ENCODE measurements at places on chromosomes 3 and 15.

GRCh38 chr3:102006812-102007485, 157.6 kb downstream of the NFKBIZ start:
- DNase-seq: no peak

GRCh38 chr3:149449799-149450198, 24.7 kb upstream of the TM4SF4 start:
- no peak for DNase-seq

DNA sequence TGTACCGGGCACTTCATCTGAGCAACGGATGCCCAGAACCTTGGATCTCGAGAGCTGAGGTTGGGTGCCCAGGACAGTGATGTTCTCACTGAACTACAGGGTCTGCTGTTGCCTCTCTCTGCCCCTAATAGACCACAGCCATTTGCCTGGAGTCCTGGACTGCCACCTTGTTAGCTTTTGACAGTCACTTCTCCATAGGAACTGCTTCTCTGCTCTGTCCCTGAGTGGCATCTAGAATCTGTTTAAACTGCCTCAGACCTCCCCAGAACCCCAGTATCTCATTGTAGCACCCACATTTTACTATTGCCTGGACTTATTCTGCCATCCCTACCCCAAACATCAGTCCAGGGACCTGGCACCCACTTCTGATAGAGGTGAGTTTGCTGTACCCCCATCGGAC, 194.4 kb downstream of the SLCO3A1 start:
- no peak for DNase-seq

DNA sequence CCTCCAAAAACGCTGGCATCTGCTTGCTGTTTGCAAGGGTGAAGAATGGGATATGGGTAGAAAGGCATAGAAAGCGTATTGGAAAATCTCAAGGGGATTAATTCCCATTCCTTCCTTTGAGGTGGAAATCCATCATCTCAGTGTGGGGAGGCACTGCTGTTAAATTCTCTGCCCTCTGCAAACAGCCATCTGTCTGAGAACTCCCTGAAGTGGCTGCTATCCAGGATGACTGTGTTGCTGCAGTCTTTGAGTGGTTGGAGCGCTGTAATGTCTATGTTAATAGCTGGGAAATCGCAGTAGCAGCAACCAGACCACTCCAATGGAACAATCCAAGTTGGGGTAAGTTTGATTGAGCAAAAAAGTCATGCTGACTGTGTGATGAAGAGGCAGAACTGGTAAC, 625.9 kb downstream of the NLGN1 start:
- no peak for DNase-seq

DNA sequence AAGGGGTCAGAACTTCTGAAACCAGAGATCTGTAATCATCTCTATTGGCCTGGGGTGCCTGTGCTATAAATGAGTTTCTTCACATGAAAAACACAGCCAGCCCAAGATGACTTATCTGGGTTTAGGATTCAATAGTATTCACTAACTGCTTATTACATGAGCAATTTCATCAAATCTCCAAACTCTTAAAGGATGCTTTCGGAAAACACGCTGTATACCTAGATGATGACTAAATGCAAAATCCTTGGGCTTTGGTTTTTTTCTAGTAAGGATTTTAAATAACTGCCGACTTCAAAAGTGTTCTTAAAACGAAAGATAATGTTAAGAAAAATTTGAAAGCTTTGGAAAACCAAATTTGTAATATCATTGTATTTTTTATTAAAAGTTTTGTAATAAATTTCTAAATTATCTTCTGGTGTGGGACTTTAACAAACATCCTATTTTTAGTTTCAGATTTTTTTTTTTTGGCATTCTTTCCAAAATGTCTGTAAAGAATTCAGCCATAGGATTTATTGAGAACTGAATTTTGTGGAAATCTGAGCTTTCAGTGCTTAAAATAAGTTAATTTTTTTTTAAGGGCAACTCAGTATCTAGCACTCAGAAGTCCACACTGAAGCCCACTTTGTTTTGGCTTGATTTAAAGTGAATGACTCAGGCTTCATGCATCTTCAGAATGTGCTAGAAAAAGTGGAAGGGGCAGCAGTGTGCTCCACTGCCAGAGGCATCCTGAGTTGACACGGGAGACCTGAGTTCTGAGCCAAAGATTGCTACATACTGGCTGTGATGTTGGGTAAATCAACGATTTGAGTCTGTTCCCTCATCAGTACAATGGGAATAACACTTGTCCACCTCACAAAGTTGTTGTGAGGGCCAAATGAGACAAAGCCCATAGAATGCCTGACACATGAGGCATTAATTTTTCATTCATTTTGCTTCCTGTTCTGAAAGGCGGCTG, 18.7 kb downstream of the TMEM43 start:
- DNase-seq: no peak

- DNase-seq: no peak
Observed at GRCh38 chr3:51389423-51390183, 1.5 kb upstream of the RBM15B start.

GRCh38 chr3:4021162-4021561, 221.9 kb downstream of the LRRN1 start:
- DNase-seq: no peak

DNA sequence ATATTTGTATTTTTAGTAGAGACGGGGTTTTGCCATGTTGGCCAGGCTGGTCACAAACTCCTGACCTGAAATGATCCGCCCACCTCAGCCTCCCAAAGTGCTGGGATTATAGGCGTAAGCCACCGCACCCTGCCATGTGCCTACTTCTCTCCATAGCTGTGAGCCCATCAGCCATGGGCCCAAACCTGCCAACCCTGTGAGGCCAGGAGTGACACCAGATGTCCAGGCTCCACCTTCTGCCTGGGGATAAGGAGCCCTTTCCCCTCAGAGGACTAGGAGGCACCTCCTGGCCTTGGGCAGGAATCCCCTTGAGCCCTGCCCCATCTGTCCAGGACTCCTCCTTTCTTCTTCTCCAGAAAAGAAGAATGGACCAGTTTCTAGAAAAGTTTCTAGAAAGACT, 14.2 kb upstream of the RFT1 start:
- no peak for DNase-seq

DNA sequence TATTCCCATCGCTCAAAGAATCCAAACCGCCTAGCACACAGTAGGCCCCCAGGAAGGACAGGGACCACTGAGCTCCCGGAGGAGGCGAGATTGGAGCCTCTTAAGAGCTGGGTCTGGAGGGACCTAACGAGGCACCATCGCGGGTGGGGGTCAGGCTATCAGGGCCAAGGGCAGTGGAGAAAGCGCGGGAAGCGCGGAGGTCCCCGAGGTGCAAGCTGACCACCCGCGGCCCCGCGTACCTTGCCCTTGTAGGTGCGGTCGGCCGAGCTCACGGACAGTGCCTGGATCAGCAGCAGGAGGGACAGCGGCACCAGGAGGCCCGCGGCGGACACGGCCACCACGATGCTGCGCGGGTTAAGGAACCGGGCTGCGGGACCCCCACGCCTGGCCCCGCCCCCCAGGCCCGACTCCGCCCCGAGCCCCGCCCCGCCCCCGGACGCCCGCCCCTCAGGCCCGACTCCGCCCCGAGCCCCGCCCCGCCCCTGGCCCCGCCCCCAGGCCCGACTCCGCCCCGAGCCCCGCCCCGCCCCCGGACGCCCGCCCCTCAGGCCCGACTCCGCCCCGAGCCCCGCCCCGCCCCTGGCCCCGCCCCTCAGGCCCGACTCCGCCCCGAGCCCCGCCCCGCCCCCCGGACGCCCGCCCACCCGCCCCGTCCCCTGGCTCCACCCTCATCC, 3.9 kb downstream of the ZDHHC19 start:
- DNase-seq: peak; percentile 34

- DNase-seq: no peak
Observed at GRCh38 chr15:25641762-25642161, 202.9 kb upstream of the UBE3A start.

DNA sequence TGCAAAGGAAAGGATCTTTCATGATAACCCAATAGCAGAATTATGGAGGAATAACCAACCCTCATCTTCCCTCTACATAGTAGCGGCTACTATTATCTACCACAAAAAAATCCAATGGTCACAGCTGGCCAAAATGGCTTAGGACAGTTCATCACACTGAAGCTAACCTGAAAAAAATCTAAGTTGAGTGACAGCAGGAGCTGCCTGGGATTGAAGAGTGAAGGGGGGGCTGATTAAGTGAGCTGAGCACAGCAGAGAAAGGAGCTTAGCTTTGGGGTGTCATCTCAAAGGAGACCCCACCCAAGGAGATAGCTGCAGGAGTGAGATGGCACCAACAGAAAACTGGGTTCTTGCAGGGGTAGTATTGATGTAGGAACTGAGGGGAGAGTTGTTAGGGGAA, 33.6 kb downstream of the CCNL1 start:
- no peak for DNase-seq

DNA sequence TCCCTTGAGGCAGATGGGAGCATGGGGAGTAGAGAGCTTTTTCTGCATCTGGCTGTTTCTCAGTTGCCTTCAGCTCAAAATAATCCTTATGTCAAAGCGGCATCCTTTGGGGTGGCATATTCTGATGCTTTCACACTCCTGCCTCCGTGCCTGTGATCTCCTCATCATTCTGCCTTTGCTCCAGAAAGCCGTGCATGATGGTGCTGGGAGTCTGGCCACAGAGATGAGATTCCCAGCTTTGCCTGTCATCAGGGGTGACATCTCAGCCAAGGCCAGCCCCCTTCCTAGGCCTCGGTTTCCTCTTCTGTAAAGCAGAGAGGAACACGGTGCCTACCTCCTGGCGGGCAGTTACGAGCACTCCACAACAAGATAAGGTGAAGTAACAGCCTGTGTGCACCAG, 96.3 kb upstream of the ALDH1A3 start:
- DNase-seq: no peak

GRCh38 chr15:66698318-66698961, 3.6 kb upstream of the SMAD6 start:
- DNase-seq: no peak

DNA sequence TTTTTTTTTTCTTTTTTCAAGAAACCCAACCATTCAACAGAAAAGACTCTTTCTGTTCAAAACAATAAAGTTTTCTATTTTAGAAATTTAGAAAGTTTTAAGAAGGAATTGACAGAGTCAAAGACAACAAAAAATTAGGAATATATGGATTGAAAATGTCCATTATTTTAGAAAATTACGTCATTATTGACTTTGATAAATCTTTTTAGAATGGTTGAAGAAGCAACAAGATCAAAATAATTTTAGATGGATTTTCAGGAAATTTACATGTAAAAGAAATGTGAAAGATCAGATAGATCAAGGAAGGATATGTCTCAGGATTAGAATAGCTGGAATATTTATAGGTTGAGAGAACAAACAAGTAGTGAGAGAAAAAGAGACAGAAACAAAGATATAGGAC, 8.4 kb upstream of the KCNH8 start:
- no peak for DNase-seq

DNA sequence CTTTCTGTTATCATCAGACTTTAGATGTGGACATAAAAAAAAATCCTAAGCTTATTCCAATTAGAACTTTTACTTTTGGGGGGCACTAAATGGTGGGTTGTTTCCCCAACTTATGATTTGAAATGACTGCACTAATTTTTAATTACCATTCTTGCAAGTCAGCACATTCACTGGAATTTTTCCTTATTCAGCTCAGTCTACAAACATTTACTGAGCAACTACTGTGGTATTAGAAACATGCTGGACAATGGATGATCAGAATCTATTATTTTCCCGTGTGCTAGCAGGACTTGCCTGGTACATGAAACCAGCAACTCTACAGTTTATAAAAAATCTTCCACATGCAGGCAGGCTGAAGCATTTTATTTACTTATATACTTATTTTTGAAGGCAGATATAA, 273.6 kb downstream of the FOXP1 start:
- DNase-seq: no peak

DNA sequence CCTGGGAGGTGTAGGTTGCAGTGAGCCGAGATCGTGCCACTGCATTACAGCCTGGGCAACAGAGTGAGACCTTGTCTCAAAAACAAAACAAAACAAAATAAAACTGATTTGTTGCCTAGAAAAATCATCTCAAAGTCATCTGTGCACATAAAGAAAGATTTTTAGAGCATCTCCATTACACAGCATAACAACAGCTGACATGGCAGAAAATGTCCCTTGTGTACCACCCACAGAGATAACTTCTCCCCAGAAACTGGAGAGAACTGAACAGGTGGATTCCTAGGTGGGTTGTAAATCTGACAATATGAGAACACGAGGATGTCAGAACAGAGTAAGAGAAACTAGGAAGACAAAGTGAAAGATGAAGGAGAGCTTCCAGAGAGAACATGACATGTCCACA, 207.5 kb downstream of the SLC9A9 start:
- no peak for DNase-seq

GRCh38 chr15:26670116-26670515, 102.8 kb downstream of the GABRB3 start:
- no peak for DNase-seq

GRCh38 chr3:2937055-2937454, 173.1 kb downstream of the IL5RA start:
- DNase-seq: no peak

- no peak for DNase-seq
Observed at GRCh38 chr15:73633991-73634495, 854 bp upstream of the NPTN start.

DNA sequence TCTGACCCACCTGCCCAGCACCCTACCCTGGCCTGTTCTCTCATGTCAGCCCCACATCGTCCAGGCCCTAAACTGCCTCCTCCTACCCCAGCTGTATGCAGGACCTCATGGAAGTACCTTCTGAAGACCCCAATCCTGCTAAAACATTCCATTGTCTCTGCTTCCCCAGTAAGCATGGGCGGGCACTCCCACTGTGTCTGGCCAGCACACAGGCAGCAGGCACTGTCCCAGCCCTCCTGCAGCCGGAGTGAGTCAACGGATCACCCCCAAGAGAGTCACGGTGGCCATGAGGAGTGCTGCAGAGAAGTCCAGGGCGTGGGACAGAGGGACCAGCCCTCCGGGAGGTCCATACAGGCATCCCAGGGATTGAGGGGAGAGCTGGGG, 36.4 kb upstream of the SLCO2A1 start:
- no peak for DNase-seq

GRCh38 chr3:124209426-124209825, 217.5 kb upstream of the ROPN1 start:
- no peak for DNase-seq

GRCh38 chr3:185976100-185976499, 38.3 kb upstream of the TRA2B start:
- DNase-seq: no peak

DNA sequence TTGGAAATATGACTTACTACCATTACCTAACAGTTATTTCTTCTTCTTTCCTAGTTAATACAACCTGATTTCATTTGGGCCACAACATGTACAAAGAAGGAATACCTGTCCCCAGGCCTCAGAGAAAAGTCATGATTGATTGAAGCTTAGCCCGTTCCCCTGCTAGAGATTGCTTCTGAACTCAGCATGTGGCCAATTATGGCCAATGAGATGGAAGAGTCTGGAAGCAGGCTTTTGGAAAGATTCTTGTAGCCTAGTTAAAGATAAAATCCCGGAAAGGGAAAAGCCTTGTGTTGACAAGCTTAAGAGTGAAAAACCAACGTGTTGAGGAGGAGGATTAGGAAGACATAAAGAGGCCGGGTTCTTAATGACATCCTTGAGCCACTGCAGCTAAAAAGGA, 17.0 kb upstream of the TM6SF1 start:
- no peak for DNase-seq

Measured in activated naive CD4-positive, alpha-beta T cell (primary cell).